ENCODE measurements at places on chromosomes 16 and 17.

DNA sequence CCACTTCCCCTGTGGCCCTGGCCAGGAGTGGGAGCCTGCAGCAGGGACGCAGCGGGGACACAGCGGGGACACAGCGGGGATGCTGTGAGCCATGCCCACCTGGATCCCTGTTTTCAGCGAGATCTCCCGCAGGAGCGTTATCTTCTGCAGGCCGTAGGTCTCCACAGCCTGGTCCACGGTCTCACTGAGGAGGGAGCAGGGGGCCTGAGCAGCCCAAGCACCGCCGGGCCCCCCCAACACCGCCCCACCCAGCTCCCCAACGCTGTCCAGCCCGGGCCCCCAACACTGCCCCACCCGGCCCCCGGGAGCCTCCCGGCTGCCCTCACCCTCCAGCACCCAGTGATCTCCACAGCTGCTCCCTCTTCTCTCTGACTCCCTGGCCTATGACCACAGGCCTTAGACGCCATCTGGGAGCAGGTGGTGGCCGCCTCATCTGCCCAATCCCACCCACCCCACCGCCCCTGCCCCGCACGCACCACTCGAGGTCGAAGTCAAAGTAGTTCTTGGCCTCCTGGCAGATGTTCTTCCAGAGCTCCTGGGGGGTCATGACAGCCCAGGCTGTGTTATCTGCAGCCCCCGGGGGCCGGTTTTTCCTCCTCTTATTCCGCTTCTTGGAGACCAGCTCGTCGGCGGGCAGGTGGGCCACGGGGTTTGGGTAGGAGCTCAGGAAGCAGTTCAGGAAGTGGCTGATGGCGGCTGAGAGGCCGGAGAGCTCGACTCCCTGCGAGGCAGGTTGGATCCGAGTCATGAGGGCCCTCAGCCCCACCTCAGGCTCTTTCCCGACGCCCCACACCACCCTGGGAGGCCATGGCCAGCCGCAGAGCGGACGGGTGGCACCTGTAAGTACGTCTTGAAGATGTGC is 17.0 kb downstream of the CLUH start:
- no peak for DNase-seq

DNA sequence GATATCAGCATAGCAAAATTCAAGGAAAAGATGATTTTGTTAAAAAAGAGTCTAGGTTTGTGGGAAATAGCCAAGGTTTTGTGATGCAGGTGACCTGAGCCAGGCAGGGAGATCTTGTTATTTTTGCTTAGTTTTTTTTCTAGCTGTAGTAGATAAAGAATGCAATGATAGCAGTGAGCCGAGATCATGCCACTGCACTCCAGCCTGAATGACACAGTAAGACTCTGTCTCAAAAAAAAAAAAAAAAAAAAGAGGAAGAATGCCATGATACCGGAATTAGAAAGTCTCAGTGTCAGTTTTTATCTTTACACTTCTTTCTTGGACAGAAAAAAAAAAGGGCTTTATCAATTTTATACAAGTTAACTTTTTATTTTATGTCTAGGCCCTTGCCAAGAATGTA is 27.5 kb downstream of the TMEM238L start:
- DNase-seq: no peak

DNA sequence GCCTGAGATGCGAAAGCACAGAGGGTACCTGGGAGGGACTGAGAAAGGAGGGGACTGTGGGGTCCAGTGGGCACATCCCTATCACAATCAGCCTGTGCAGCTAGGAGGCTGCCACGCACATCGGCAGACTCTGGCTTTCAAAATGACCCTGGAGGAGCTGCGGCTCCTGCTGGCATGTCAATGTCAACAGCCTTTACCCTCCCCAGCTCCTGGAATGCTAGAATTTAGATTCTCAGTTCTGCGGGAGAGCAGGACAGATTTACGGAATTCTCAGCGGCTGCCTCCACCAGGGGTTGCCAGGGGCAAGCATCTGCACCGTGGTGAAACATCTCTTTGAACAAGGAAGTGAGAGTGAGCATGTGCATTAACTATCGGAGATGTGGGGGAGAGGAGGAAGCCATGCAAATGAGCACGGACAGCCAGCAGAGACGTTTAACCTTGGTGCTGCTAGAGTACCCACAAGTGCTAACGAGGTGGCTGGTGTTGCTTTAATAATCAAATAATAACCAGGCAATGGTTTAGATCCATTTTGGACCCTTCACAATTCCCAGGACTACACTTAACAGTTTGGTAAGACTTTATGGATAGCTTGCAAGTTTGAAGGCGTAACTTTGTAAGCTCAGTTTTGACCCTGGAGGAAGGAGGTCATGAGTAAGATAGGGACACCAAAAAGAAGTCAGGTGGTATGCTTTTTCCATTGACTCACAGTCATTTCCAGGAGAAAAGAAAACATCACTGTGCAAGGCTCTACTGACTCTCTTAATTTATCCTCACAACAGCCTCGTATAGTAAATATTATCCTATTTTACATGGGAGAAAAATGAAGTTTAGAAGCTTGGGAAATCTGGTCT is 54.1 kb downstream of the XYLT1 start:
- DNase-seq: peak; percentile 13

- DNase-seq: no peak
Observed at GRCh38 chr16:2520784-2521531, 787 bp downstream of the AMDHD2 start.

- no peak for DNase-seq
Observed at GRCh38 chr16:1298406-1298805, 11.0 kb upstream of the UBE2I start.

DNA sequence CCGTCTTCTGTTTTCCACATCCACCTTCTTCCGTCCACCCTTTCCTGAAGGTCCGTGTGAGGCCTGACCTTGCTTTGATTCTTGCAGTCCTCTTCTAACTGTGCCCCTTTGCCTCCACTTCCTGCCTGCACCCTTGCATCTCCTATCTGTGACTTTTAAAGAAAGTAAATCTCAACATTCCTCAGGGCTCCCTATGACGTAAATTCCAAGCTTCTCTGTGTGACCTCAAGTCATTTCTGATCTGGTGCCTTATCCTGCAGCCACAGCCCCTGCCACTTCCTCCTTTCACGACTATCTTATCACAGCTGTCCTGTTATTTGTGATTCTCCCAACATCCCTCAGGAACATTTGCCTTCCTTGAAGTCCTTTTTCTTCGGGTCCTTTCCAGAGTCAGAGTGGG is 520.5 kb downstream of the CDH13 start:
- no peak for DNase-seq

DNA sequence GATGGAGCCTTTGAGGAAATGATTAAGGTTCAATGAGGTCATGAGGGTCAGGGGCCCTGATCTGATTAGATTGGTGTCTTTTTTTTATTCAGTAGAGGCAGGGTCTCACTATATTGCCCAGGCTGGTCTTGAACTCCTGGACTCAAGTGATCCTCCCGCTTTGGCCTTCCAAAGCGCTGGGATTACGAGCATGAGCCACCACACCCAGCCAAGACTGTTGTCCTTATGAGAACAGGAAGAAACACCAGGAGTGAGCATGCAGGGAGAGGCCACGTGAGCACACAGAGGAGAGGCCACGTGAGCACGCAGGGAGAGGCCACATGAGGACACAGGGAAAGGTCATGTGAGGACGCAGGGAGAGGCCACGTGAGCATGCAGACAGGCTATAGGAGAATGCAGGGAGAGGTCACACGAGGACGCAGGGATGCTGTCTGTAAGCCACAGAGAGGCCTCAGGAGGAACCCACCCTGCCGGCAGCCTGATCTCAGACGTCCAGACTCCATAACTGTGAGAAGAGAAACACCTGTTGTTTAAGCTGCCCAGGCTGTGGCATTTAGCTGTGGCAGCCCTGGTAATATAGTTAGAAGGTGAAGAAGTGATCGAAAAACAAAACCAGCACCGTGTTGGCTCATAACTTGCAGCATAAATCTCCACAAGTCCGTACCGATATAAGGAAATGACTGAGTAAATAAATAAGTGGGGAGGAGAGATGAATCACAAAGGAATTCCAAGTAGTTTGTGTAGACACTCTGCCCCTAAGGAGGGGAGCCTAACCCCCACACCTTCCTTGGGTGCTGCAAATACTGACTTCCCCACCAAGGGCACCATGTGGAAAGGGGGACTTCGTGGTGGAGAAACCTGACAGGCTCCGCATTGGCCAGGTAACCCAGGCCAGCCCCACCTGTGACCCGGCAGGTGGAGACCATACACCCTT is 14.6 kb upstream of the CSNK1D start:
- no peak for DNase-seq

DNA sequence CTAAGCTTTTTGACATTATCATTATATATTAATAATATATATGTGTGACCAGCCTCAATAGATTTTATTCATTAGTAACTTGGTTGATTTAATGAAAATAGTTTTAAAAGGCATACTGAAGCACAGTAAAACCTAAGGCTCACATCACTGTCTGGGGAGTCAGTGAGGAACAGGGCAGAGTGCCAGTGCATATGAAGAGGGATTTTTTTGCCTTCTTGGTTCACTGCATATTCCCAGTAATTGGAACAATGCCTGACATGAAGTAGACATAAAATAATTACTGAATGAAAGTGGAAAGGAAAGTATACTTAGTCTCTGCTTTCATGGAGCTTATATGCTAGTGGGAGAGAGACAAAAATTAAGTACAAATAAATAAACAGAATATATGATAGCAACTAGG is 81.1 kb downstream of the FTO start:
- DNase-seq: no peak

GRCh38 chr16:77610496-77610895 is 111.8 kb upstream of the NUDT7 start:
- no peak for DNase-seq

DNA sequence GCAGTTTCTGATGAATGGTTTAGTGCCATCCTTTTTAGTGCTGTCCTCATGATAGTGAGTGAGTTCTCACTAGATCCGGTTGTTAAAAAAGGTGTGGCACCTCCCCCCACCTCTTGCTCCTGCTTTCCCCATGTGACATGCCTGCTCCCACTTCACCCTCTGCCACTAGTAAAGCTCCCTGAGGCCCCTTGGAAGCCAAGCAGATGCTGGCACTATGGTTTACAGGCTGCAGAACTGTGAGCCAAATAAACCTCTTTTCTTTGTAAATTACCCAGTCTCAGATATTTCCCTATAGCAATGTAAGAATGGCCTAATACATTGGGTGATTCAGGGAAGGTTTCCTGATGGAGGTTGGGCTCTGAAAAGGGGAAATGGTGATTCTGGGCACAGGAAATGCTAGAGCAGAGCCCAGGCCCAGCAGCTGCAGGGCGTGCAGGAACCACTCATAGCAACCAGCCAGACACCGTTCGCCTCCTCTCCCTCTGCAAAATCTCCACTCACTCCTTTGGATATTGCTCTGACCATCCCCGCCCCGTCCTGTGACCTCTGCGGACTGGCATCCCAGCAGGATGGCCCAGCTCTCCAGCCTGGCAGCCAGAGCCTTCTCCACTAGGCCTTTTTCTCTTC is 2.6 kb upstream of the ADORA2B start:
- no peak for DNase-seq

DNA sequence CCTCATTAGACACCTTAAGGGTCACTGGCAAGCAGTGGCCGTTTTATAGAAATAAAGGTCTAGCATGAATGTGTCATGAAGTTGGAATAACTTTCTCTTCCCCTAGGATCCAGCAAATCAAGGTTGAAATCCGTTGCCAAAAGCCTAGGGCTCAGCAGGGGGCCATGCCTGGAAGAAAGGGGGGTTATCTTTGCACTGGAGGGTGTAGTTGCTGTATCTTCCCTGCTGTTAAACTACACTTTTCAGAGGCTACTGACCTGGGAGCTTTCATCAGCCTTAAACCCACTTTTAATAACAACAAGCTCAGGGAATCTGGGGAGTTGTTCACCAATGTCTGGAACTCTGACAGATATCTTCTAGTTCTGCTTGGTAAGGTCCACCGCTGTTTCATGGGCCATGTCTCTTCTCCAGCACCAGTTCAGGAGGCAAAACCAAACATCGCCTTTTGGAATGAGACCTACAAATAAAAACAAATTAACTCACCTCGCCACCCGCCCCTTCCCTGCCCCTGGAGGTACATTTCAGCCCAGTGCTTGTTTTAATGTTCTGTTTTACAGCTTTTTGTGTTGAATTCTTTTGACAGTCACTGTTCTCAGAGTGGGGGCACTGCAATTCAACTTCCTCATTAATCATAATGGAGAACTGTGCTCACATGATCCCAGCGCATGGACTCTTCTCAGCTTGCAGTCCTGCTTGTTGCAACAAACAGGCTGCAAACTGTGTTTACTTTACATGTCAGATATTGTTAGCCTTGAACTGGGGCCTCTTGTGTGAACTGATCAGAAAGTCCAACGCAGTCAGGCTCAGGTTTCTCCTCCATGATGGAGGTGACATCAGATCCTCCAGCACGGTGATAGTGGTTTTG is 508.7 kb downstream of the KCNJ2 start:
- DNase-seq: no peak

- DNase-seq: peak; percentile 55
Observed at GRCh38 chr16:28935924-28936783, 4.4 kb downstream of the CD19 start.

- DNase-seq: no peak
Observed at GRCh38 chr16:27929818-27930217, 133.7 kb downstream of the GSG1L start.

GRCh38 chr16:685967-686366 is 1.8 kb upstream of the JMJD8 start:
- no peak for DNase-seq

GRCh38 chr16:28573738-28574718 is 20.3 kb downstream of the SGF29 start:
- no peak for DNase-seq
